GM19239 (cell line): ENCODE measurements at places on chromosomes 16 and 17.
A peak's percentile ranks its signal among the peaks of the same experiment; 100 is the strongest.

DNA sequence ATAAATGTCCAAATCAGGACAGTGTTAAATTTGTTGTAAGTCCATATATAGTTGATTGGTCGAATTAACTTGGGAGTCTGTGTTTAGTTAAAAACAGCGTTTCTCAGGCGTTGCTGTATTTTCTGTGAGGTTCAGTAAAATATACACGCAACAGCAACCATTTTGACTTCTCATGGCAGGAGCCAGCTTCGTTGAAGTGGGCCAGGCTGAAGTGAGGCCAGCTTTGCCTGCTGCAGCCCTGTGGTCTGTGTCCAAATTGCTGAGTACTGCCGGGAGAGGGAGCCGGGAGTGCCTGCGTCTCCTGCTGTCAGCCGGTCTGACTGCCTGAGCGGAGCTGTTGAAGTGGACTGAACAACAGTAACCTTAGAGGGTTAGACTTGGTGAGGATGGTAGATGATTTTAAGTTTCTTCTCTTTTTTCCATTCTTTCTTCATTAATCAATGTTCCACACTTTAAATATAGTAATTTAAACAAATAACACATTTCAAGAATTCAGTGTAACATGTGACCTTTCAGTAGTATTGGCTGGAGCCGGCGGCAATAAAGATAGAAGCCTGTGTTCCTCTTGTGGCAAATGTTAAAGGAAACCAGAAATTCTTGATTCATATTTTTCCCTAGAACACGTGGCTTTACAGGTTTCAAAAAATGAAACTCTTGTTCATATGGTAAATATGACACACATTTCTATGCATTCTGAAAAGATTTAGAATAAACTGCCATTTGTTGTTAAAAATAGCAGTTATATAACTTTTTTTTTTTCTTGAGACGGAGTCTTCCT lies 37.0 kb upstream of the ZNF750 start:
- DNase-seq, result no peak

GRCh38 chr16:11768849-11769248 lies 26.2 kb upstream of the TXNDC11 start:
- peak; percentile 12 for DNase-seq

DNA sequence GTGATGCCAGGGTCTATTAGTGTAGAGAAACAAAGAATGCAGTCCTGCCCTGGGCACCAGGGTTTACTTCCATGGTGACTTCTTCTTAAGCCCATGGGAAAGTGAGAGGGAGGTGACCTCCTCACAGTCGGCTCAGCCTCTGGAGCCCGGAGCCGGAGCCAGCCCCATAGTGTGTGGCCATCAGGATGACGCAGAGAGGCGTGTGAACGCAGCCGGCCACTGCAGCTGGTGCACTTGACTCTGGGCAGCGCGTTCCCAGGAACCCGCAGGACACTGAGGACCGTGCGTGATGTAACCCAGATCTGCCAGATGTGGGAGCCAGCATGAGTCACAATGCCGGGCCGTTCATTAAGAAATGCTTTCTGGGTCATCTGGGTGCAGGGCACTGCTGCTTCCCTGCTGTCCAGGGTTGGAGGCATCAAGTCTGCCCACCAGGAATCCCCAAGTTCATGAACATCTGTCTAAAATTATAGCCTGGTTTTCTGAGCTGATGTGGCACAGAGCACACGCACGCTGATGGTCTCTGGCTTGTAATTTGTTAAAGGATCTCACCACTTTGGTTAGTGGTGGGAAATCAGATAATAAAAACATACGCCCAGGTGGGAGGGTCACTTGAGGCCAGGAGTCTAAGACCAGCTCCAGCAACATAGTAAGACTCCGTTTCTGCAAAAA lies 114.1 kb downstream of the PITPNC1 start:
- DNase-seq, result no peak

DNA sequence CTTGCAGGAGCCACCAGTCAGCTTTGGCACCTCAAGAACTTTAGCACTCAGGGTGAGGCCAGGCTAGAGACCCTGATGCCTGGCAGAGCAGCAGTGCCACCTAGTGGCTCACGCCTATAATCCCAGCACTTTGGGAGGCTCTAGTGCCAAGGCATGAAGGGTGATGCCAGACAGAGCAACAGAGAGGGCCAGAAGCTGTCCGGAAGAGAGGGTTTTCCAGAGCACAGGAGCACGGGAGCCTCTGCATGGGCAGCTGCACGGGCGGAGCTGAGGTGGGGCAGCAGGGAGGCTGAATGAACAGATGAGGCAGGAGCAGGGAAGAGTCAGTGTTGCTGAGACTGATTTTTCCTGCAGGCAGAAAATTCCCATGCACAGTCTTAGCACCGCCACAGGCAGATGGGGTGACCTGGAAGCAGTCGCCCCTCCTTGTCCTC lies 38.9 kb downstream of the MYH3 start:
- peak; percentile 61 for DNase-seq

DNA sequence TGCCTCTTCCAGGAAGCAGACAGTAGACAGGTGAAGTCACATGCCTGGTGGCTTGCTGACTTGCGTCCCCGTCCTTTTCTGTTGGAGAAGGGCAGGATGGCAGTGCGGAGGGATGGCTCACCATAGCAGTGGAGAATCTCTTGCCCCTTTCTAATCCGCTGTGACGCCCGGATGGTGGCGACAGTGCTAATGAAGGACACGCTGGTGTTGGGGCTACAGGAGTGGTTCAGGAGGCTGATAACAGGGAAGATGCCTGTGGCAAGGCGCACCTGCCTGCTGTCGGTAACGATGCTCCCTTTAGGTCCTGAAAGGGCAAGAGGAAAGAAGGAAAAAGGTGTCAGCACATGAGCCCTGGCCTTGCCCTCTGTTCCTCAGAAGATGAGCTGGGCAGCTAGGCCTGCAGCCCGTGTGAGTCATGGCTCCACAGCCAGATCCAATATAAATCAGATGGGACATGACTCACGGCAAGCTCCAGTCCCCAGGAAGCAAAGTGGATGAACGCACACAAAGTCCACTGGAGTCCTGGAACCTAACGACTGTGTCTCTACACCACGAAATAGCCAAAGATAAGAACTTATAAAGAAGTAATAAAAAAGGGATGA lies 25.5 kb downstream of the SERPINF1 start:
- no peak for DNase-seq

GRCh38 chr16:88992351-88993165 lies 15.6 kb upstream of the CBFA2T3 start:
- DNase-seq, result no peak

- DNase-seq, result no peak
Observed at GRCh38 chr17:8961829-8962228, 3.7 kb downstream of the PIK3R5 start.

GRCh38 chr17:41434415-41434814 lies 6.4 kb downstream of the KRT38 start:
- DNase-seq, result no peak
